Hematopoietic multipotent progenitor cell (in vitro differentiated cells): ENCODE measurements at places on chromosomes 11 and 22. TPM values are rescaled to one million over a fixed set of nuclear protein-coding genes. Genes with fewer than 3 reads are reported as not detected.
A peak's percentile ranks its signal among the peaks of the same experiment; 100 is the strongest.

The KCNJ1 gene
- under 0.01 TPM for total RNA-seq

The INPPL1 gene
- total RNA-seq, result 80.0 TPM

- no peak for DNase-seq
Observed at GRCh38 chr11:100965346-100965745, 164.3 kb downstream of the PGR start.

The ZNF280B gene
- total RNA-seq, result 0.81 TPM

- no peak for DNase-seq
Observed at GRCh38 chr11:101807531-101807930, 107.3 kb upstream of the CEP126 start.

The OR51B4 gene
- total RNA-seq, result 0.54 TPM

GRCh38 chr11:67098799-67099429 is 20.1 kb upstream of the KDM2A start:
- DNase-seq, result no peak

DNA sequence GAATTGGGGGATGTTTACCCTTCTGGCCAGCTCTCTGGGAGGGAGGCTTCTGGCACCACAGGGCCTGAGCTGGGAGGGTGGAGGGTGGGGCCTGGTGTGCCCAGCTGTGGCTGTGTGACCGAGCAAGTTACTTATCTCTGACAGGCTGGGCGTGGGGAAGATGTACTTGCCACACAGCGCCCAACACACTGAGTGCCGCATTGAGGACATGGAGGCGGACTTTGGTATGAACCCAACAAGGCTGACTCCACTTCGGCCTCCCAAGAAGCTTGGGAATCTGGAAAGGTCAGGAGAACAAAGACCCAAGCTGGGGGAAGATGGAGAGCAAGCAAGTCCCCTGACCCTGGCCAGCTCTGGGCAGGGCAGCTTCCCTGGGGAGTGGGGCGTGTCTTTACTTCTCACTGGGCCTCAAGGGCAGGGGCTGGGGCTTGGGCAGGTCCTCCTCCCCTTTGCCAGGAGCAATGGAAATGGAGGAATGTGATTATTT is 2.4 kb upstream of the MGAT3 start:
- peak; percentile 42 for DNase-seq

The GAL3ST1 gene
- 0.27 TPM for total RNA-seq

The KCNK7 gene
- 1.3 TPM for total RNA-seq

- DNase-seq, result no peak
Observed at GRCh38 chr11:67167091-67167490, 48.0 kb downstream of the KDM2A start.

The PAMR1 gene
- total RNA-seq, result not detected

The SLC22A25 gene
- not detected for total RNA-seq

The PRG3 gene
- not detected for total RNA-seq

The KRTAP5-8 gene
- not detected for total RNA-seq

DNA sequence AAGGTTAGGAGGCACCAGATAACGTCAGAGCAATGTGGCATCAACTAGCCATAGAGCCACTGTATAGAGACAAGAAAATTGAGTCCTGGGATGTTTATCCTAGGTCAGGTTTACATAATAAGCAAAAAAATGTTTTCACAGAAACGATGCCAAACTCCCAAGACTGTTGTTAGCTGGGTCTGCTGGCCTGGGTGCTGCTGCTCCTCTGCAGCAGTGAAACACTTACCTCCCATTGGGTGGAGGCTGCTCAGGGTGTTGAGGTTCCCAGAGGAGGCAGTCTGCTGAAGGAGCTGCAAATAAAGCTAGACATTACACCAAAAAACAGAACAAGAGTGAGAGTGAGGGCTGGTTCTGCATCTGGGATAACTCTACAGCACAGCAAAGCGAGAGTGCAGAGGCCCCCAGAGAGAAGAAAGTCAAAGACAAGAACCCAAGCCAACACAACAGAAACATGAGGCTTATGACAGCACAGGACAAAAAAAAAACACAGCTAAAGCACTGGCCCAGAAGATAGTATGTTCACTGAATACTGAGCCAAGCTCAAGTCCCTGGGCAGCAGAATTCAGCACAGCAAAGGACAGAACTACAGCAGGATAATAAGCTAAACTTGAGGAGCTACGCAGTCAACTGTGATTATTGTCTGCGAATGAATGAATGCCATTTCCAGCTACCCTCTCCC is 29.9 kb upstream of the RAPSN start:
- DNase-seq, result no peak

- DNase-seq, result no peak
Observed at GRCh38 chr22:35135165-35135564, 69.2 kb downstream of the ISX start.

GRCh38 chr11:6357222-6357621 is 33.1 kb upstream of the SMPD1 start:
- DNase-seq, result no peak

The LPXN gene
- total RNA-seq, result 11.0 TPM

DNA sequence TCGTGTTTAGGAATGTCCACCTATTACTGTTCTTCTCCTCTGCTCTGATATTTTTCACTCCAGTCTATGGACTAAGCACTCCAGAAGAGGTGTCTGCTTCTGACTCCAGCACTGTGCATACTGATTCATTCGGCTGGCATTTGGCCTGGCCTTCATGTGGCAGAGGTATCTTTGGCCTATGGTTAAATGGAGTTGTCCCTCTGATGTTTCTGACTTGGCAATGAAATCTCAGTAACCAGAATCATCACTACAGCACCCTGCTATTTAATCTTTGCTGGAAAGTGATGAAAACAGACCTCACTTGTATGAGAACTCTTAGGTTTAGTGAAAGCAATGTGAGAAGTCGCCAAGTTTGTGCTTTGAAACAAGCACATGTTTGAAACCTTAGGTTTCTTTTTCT is 155.2 kb downstream of the MAML2 start:
- no peak for DNase-seq

The FXYD6 gene
- 1.3 TPM for total RNA-seq

- DNase-seq, result peak; percentile 66
Observed at GRCh38 chr22:30605449-30606110, 1.4 kb upstream of the TCN2 start.

The TXNRD2 gene
- 31.5 TPM for total RNA-seq

GRCh38 chr22:24422102-24422665 is 5.2 kb upstream of the ADORA2A start:
- DNase-seq, result no peak

The BTG4 gene
- not detected for total RNA-seq
